Neural progenitor cell (in vitro differentiated cells): ENCODE measurements at places on chromosomes 1 and 21. TPM values are rescaled to one million over a fixed set of nuclear protein-coding genes. Genes with fewer than 3 reads are reported as not detected.
A peak's percentile ranks its signal among the peaks of the same experiment; 100 is the strongest.

- no peak for DNase-seq
- no peak overlapping the region for H3K27ac ChIP-seq
- no peaks in the 10 kb centered on the region for H3K36me3 ChIP-seq
- no peak overlapping the region for H3K4me3 ChIP-seq
Observed at GRCh38 chr1:234624724-234625117, 14.7 kb upstream of the IRF2BP2 start.

The TEKT2 gene
- 2.7 and 7.4 TPM in 2 replicates for total RNA-seq

The CRYAA gene
- total RNA-seq = not detected in 2 replicates

The FMO1 gene
- 0.12 TPM in 1 of 2 replicates, not detected in the other for total RNA-seq

DNA sequence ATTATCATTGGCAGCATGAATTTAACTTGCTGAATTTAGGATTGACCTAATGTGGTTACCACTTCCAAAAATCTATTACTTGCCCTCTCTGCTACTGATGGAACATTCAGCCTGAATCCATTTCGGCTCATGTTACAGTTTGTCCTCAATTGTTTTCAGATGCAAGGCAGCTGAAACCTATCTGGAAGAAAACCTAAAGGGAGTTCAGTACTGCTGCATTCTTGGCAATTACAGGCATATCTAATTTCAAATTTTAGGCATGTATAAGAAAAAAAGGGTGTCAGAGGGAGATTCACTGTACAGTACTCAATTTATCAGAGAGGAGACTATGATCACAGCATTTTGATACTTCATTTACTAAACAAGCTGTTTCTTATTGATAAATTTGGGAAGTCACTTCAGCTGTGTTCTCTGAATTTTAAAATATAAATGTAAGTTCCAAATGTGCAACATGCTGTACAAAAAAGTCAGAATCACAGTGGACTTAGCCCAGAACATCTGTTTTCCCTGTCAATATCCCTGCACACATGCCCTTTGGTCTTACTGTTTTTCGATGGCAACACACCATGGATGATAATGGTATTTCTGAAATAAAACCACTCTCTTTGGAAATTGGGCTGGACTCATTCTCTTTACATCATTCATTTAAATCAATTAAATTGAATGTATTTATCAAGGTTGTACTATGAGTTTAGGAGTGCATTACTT is 651.6 kb upstream of the ADGRL4 start:
- H3K27ac ChIP-seq = no peak overlapping the region
- H3K4me1 ChIP-seq = peaks cover 9% of the 10 kb centered on the region
- DNase-seq = peak; percentile 21
- H3K27me3 ChIP-seq = no peaks in the 10 kb centered on the region
- H3K4me3 ChIP-seq = no peak overlapping the region
- H3K36me3 ChIP-seq = no peaks in the 10 kb centered on the region

The TSPAN2 gene
- total RNA-seq = 19.0 and 19.7 TPM in 2 replicates

DNA sequence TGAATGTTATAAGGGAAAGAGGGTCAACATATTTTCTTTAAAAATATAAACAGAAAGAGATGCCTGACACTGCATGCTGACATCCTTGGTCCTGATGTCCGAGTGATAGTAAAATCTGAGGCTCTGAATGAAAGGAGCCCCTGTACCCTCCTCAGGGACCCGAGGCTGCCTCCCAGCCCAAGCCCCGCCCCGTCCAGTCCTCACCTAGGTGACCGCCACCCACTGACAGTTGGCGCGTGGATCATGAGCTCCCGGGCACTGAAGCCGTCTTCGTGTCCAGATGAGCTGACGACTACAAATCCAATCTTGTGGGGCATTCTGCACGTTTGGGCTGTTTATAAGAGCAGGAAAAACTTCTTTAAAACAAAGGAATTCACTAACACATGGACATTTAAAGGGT is 4.9 kb downstream of the CEP104 start:
- DNase-seq = no peak
- no peaks in the 10 kb centered on the region for H3K27me3 ChIP-seq
- H3K4me3 ChIP-seq = no peak overlapping the region
- H3K4me1 ChIP-seq = peaks cover 7% of the 10 kb centered on the region

DNA sequence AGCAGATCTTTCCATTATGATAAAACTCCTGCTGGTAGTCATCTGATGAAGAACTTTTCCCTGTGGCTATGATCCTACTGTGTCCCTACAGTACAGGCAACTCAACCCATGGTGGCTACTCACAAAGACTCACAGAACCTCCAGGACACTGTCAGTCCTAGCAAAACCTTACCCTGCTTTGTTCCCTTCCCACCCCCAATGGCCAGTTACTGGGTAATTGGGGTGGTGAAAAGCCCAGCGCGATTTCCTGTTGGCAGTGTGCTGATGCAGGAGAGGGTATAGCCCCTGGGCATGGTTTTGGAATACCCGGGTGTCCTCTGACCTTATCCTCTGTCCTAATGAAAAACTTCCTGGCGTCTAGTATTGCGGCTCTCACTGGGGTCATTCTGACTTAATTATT is 533 bp upstream of the RGL1 start:
- H3K27me3 ChIP-seq = no peaks in the 10 kb centered on the region
- no peaks in the 10 kb centered on the region for H3K36me3 ChIP-seq
- DNase-seq = peak; percentile 29
- peaks cover 45% of the 10 kb centered on the region for H3K4me1 ChIP-seq
- H3K27ac ChIP-seq = no peak overlapping the region

The TIPRL gene
- 28.1 and 52.9 TPM in 2 replicates for total RNA-seq

DNA sequence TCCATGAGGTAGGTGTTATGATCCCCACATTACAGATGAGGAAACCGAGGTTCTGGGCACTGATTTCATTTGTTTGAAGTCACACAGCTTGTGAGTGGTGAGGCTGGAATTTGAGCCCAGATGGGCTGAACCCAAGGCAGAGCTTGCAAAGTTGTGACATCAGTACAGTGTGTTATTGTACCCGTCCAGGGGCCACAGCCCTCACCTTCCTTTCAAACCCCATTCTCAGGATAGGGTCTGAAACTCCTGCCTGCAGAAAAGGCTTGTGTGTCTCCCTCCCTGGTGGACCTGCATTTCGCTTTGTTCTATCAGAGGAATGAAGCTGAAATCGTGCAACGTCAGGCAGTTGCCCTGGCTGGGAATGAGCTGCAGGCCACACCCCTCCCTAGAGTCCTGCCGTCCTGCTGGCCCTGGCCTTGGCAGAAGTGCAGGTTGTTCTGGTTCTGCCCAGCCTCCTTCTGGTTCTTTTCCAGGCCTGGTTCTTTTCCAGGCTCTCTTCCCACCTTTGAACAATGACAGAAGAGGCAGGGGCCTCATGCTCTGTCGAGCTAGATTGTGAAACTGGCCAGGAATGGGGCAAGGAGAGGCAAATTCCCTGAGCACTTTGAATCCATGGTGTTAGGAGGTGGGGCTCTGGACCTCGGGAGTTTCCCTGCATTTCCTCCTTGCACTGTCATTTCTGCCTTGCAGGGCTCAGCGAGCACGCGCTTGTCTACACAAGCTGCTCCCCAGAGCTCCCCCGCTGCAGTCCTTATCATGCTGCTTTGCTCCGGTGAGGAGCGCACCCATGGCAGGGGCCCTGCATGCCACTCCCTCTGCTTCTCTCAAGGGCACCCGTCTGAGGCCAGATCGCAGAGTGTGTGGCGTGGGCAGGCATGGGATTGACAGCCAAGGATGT is 8.2 kb upstream of the MYOM3 start:
- no peaks in the 10 kb centered on the region for H3K4me1 ChIP-seq
- no peaks in the 10 kb centered on the region for H3K36me3 ChIP-seq
- H3K4me3 ChIP-seq = no peak overlapping the region
- H3K27ac ChIP-seq = no peak overlapping the region
- DNase-seq = no peak

The SPOCD1 gene
- 1.4 and 3.1 TPM in 2 replicates for total RNA-seq

- H3K4me1 ChIP-seq = no peaks in the 10 kb centered on the region
- H3K27me3 ChIP-seq = no peaks in the 10 kb centered on the region
- peaks cover 10% of the 10 kb centered on the region for H3K36me3 ChIP-seq
Observed at GRCh38 chr1:185292237-185292636, 24.8 kb downstream of the IVNS1ABP start.

The PLPPR5 gene
- total RNA-seq = 0.19 and 0.56 TPM in 2 replicates

The OR2G6 gene
- not detected in 2 replicates for total RNA-seq

The FMO5 gene
- 0.28 and 0.82 TPM in 2 replicates for total RNA-seq

GRCh38 chr1:204520834-204521709 is 4.9 kb downstream of the MDM4 start:
- no peak overlapping the region for H3K4me3 ChIP-seq
- peak overlapping the region; percentile 37 for H3K27ac ChIP-seq
- H3K4me1 ChIP-seq = peaks cover 3% of the 10 kb centered on the region
- no peak for DNase-seq

DNA sequence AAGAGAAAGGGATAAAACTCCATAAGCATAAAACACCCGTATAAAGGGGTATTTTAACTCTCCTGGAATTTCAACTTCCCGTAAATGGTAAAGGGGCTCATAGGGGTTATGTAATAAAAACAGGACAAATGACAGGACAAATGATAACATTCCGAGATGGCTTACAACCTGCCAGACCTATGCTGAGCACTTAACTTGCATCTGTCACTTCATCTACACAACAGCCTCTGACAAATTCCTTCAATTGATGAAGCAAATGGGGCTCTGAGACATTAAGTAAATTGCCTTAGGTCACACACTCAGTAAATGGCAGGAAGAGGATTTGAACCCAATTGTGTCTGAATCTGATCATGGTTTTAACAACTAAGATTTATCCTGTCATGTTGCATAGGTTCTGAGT is 327.6 kb upstream of the SNX7 start:
- no peaks in the 10 kb centered on the region for H3K4me1 ChIP-seq
- DNase-seq = no peak
- H3K4me3 ChIP-seq = no peak overlapping the region
- H3K27me3 ChIP-seq = no peaks in the 10 kb centered on the region

The CERS2 gene
- 104 and 122 TPM in 2 replicates for total RNA-seq

DNA sequence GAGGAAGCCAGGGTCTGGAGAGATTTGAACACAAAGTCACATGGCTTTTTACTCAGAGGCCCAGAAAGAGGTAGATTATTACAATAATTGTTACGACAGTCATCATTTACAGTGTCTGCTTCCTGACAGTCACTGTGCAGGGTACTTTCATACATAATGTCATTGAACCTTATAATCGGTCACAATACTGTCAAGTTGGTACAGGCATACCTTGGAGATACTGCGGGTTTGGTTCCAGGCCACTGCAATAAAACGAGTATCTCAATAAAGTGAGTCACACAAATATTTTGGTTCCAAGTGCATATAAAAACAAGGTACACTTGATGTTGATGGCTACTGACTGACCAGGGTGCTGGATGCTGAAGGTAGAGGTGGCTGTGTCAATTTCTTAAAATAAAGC is 112.6 kb downstream of the NOS1AP start:
- H3K27me3 ChIP-seq = no peaks in the 10 kb centered on the region
- DNase-seq = no peak
- H3K4me3 ChIP-seq = no peak overlapping the region

- no peak overlapping the region for H3K4me3 ChIP-seq
- H3K36me3 ChIP-seq = no peaks in the 10 kb centered on the region
- H3K27ac ChIP-seq = no peak overlapping the region
- no peaks in the 10 kb centered on the region for H3K4me1 ChIP-seq
- no peaks in the 10 kb centered on the region for H3K27me3 ChIP-seq
Observed at GRCh38 chr1:216793303-216793702, 70.1 kb upstream of the ESRRG start.

DNA sequence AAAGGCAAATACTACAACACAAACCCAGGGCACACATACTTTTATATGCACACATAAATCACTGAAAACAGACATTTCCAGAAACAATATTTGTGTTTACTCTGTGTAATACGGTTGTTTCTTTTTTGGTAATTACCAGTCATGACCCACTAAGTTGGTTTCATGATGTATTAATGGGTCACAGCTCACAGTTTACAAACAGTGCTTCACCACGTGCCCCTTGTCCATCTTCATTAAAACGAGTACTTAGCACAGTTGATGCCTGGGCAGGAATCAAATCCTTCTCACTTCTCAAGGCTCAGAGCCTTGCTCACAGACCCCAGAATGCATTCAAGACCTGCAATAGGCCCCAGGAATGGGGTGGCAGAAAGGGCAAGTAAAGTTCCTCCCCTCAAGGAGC is 13.8 kb downstream of the SSBP3 start:
- no peak overlapping the region for H3K4me3 ChIP-seq
- H3K27me3 ChIP-seq = no peaks in the 10 kb centered on the region

The TIE1 gene
- 0.21 and 0.25 TPM in 2 replicates for total RNA-seq

GRCh38 chr21:34865400-34866241 is 183.5 kb downstream of the RUNX1 start:
- no peak overlapping the region for H3K27ac ChIP-seq
- no peak overlapping the region for H3K4me3 ChIP-seq
- peaks cover 86% of the 10 kb centered on the region for H3K27me3 ChIP-seq
- no peaks in the 10 kb centered on the region for H3K4me1 ChIP-seq
- peak; percentile 61 for DNase-seq
- H3K36me3 ChIP-seq = no peaks in the 10 kb centered on the region

DNA sequence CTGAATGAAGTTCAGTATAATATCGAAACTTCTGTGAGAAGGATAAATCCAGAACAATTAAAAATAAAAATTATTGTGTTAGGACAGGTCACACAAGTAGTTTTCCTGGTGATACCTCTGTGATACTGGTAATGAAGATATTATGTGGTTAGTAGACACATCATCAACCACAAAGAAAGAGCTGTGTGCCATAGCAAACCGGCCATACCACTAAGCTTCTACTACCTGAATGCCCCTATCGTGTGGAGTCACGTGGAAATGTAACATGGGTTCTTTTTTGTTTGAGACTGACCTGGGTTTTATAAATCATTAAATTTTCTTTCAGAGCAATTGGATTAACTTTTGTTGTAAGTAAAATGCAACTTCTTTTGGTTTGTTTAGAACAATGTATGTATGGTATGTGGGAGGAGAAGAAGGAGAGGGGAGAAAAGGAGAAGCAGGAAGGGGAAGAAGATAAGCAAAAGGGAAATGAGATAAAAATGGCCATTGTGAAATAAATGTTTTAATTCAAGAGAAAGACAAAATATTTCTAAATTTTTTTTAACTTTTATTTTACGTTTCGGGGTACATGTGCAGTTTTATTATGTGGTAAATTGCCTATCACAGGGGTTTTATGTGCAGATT is 58.2 kb upstream of the LRRC8B start:
- no peaks in the 10 kb centered on the region for H3K4me1 ChIP-seq
- no peak overlapping the region for H3K27ac ChIP-seq

- peaks cover 2% of the 10 kb centered on the region for H3K36me3 ChIP-seq
- DNase-seq = peak; percentile 49
- peaks cover 8% of the 10 kb centered on the region for H3K27me3 ChIP-seq
- peak overlapping the region; percentile 86 for H3K4me3 ChIP-seq
- H3K4me1 ChIP-seq = peaks cover 18% of the 10 kb centered on the region
- no peak overlapping the region for H3K27ac ChIP-seq
Observed at GRCh38 chr1:225426395-225427234, 1.2 kb downstream of the LBR start.

The JAM2 gene
- total RNA-seq = 1.9 and 3.5 TPM in 2 replicates

- DNase-seq = no peak
- no peak overlapping the region for H3K27ac ChIP-seq
- no peak overlapping the region for H3K4me3 ChIP-seq
Observed at GRCh38 chr21:43669828-43670605, 10.7 kb downstream of the RRP1B start.

GRCh38 chr1:169019419-169020058 is 87.0 kb upstream of the ATP1B1 start:
- H3K27me3 ChIP-seq = no peaks in the 10 kb centered on the region
- no peaks in the 10 kb centered on the region for H3K4me1 ChIP-seq
- H3K36me3 ChIP-seq = no peaks in the 10 kb centered on the region
- H3K4me3 ChIP-seq = no peak overlapping the region
- no peak for DNase-seq

The GABPB2 gene
- total RNA-seq = 6.5 and 6.9 TPM in 2 replicates
